NCI-H1105 (cell line): ENCODE measurements at places on chromosomes 2 and 18.

GRCh38 chr2:223199531-223200515, 147.8 kb downstream of the KCNE4 start:
- no peak for DNase-seq

DNA sequence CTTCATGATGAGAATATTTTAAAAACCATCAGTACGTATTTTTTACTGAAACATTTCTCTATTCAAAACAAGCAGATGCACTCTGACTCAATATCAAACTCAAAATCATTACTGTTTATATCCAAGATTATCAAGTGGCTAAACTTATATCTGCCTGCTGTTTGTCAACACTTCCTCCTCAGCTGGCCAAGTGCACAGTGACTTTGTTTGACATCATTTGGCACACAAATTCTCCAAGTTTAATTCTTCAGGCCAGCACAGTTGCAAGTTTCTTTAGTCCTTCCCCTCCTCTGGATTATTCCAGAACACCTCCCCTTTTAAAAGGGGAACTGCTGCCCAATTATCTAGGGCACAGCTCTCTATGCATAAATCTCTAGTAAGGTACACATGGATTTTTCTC, 346.6 kb downstream of the FSIP2 start:
- no peak for DNase-seq

- no peak for DNase-seq
These were observed 10.3 kb upstream of the GPR17 start for GRCh38 chr2:127635380-127636237.

DNA sequence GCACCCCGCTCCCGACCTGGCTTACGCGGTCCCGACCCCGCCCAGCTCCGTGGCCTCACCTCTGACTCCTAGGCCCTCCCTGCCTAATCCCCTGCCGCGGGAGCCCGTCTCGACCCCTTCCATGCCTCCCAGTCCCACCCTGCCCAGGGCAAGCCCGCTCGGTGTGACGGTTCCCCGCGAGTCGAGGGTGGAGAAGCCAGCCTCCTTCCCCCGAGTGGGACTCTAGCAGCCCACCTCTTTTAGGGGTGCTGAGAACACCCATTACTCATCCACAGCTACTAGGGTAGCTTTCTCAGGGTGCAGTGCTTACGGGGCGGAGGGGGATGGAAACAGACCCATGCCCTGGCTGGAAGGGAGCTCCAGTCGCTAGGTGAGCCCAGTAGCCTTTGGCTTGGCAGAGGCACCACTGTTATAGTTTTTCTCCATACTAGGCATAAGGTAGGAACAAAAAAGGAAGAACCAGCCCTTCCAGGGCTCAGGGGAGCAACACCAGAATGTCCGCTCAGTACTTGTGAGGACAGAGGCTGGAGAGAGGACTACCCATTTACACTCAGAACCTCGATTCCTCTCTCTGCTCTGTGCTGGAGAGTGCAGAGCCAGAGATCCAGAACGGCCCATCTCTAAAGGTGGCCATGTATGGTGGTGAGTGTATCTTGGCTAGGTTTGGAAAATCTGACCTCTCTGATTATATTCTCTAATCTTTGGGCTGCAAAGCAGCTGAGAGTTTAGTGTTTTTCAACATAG, 606 bp downstream of the AGBL5 start:
- DNase-seq: peak; percentile 18

DNA sequence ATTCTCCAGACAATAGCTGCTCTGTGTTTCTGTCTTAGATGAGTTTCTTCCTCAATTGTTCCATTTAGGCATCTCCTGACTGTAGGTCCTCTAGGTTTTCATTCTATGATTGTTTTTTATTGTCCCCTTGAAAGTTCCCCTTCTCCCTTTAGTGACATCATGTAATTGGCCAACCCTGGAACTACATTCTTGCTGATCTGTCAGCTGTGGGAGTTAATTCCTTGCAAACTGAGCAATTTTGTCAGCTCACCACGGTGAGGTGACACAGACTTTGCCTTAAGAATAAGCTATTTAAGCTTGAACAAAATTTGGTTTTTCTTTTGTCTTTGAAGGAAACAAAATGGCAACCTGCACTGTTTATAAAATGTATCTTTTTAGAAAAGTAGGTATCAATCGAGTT, 95.9 kb downstream of the TXNL1 start:
- DNase-seq: no peak

GRCh38 chr18:62341473-62341872, 16.4 kb downstream of the TNFRSF11A start:
- peak; percentile 69 for DNase-seq

- no peak for DNase-seq
These were observed 440.7 kb downstream of the THSD7B start for GRCh38 chr2:137206069-137206468.

DNA sequence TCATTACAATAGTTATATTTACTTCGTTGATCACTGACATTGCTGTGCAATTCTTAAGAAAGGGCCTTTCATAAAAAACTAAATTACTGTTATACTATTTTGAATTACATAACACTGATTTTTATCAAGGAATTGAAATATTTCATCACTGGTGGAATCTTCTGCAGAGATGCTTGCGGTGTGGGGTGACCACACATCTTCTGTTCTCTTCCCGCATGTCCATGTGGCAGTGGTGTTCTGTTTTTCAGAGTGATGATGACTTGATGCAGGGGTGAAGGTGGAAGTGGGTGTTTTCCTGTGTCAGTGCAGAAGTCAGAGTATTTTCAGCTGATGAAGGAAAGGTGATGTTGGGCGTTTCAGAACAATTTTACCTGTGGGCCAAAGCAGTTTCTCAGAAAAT, 7.0 kb downstream of the CNDP2 start:
- DNase-seq: no peak

- no peak for DNase-seq
These were observed 20.5 kb upstream of the STAT4 start for GRCh38 chr2:191171286-191171685.

DNA sequence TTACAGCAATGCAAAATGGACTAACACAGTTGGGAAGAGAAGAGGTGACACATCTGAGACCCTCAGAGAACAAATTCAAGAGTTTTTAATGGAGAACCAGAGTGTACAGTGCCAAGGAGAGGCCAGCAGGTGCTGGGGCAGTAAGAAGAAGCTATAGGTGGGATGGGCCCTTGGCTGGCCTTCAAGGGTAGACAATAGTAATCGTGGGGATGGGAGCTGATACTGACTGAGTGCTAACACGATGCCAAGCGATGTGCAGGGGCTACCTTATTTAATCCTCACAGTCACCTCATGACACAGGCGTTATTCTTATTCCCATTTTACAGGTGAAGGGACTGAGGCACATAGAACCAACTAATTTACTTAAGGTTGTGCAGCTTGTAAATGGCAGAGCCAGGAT, 131.9 kb upstream of the ID2 start:
- DNase-seq: no peak
